ENCODE measurements at places on chromosomes 4 and X.

DNA sequence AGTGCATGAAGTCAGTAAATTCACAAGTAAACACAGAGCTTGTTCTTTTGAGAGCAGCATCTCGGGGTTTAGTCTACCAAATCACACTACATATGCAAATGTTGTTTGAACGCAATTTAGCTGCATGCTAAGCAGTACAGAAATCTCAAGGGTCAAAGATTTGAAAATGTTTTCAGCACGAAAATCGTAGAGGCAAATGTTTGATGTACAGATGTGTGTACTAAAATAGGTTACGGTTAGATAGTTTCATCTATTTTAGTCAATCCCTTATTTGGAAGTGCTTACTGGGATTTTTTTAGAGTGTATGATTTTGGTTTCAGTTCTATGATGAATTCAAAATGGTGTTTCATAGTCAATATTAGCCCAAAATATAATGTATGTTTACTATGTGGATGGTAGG lies 1928.2 kb upstream of the TENM3 start:
- DNase-seq: no peak

- DNase-seq: no peak
Observed at GRCh38 chr4:90162566-90162965, 35.4 kb downstream of the CCSER1 start.

- no peak for DNase-seq
Observed at GRCh38 chr4:4296283-4296846, 6.3 kb downstream of the ZBTB49 start.

- DNase-seq: no peak
Observed at GRCh38 chr4:29927895-29928294, 792.3 kb upstream of the PCDH7 start.

DNA sequence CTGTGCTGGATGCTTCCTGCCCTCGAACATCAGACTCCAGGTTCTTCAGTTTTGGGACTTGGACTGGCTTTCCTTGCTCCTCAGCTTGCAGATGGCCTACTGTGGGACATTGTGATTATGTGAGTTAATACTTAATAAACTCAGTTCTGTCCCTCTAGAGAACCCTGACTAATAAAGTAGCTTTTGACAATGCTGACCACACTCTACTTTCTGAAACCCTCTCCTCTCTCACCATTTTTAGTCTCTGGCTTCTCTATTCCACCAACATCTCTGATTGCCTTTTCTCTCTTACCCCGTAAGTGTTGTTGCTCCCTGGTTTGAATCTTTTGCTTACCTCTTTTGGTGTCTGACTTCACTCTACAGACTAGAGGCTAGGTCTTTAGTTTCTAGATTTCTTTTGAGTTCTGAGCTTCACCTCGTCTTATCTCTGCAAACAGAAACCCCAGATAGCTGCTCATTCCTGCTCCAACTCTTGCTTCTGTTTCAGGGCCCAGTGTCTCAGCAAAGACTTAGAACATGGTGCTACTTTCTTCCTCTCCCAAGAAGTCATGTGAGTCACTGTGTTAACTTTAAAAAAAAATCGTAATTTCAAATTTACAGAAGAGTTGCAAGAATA lies 11.4 kb downstream of the TMSB4X start:
- no peak for DNase-seq

DNA sequence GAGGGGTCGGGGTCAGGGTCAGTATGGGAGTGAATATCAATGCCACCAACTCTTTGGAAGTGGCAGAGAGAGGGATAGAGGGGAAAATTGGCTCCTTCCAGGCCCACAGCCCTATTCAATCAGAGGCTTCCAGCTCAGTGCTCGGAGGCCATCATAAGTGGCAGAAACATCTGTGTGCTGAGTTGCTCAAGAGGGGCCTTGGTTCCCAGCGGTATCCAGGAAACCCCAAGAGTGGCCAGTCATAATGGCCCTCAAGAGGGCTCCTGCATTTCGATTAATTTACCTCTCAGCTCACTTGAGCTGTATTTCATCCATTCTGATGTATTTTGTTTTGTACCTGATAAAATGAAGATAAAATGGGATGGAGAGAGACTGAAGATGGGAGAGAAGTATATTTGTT lies 154.3 kb upstream of the EOLA2 start:
- DNase-seq: no peak

DNA sequence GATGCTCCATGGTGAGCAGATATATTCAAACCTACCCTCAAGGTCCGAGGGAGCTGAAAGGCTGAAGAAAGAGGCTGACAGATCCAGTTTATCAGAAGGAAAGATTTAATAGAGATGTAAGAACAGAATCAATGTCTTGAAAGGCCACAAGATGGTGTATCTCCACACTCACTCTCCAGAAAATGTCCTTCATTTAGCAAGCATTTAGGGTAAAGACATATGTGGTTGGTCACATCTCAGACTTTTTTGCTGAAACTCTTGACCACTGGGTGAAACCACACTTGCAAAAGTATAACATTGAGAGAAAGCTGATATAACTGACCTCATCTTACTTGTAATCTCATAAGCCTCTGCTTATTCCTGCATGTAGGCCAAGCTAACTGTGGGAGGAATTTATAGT lies 745.8 kb upstream of the GALNTL6 start:
- no peak for DNase-seq

DNA sequence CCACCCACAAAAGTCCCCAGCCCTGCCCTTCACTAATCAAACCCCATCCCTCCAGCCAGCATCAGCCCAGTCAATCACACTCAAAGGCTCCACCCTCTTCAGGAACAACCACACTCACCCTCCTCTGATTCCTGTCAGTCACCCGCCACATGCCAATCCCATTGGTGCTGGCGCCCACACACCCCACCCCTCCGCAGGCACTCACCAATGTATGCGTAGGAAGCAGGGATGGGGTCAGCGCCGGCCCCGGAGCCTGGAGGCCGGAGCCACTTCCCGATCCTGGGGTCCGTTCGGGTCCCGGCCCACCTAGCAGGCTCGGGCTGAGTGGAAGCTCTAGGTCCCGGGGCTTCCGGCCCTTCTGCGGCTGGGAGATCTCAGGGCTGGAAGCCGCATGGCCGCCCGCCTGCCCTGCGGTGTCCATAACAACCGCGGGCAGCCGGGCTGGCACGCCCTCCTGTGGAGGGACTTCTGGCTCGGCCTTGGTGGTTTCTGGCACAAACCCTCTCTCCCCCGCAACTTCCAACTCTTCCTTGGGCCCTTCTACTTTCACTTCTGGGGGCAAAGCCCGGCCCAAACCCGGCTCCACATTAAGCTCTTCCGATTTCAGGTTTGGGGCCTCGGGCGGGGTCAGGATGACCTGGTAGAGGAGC lies 7.9 kb upstream of the CFP start:
- DNase-seq: peak; percentile 41

- DNase-seq: no peak
Observed at GRCh38 chr4:148693913-148694649, 251.9 kb upstream of the NR3C2 start.

GRCh38 chr4:141884070-141884469 lies 247.7 kb downstream of the IL15 start:
- DNase-seq: no peak

DNA sequence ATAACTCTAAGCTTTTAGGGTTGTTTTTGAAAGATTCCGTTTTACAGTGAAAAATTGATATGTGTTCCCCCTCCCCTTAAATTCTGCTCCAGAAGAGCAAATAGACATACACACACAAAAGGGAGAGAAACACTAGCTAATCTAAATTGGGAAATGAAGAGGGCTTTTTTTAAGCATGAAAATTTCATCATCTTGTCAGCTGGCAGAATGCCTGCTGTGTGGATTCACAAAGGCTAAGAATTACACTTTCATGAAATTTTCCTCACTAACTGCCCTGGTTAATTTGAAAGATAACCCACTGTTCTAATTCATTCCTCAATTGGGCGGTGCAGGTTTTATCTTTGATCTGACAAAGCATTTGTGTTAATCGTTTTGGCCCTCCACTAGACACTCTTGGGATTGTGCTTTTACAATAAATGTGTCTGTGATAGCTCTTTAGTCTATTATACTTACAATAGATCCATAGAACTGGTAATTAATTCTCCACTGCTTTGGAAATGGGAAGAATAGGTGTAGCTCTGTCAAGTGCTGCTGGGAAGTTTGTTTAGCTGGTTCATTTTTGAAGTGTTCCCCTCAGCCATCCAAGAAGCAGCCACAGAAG lies 152.9 kb downstream of the POLA1 start:
- no peak for DNase-seq

DNA sequence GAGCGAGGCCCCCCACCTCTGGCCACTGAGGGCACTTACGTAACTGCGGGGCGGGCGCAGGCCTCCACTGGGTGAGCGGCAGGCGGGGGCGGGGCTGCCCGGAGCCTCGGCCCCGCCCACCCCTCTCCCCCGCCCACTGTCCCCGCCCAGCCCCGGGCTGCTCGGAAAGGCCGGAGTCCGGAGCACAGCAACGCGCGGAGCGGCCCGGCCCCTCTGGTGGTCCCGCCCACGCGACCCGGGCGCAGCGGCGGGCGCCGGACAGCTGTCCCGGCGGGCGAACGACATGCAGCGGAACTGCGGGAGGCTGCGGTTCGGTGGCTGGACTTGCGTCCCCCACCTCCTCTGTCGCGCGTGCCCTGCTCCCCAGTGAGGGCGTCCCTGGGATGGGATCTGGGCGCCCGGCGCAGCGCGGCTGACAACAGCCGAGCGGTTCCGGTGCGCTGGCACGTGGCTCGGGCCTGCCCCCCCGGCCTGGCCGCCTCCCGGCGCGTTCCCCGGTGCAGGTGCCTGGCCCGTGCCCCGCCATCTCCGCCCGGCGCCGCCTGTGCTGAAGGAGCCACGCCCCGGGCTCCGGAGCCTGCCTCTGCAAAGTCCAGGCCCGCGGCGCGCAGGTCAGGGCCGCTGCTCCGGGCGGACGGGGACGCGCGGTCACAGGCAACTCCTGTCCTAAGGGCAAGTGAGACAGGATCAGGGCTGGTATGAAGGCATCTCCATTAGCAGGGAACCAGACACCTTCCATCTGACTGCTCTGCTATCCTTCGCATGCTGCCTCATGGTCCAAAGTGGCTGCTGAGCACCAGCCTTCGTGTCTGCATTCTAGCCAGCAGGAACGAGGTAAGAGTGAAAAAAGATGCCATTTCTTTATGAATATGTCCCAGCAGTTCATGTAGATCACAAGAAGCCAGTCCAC lies 21.8 kb upstream of the JAKMIP1 start:
- DNase-seq: no peak

DNA sequence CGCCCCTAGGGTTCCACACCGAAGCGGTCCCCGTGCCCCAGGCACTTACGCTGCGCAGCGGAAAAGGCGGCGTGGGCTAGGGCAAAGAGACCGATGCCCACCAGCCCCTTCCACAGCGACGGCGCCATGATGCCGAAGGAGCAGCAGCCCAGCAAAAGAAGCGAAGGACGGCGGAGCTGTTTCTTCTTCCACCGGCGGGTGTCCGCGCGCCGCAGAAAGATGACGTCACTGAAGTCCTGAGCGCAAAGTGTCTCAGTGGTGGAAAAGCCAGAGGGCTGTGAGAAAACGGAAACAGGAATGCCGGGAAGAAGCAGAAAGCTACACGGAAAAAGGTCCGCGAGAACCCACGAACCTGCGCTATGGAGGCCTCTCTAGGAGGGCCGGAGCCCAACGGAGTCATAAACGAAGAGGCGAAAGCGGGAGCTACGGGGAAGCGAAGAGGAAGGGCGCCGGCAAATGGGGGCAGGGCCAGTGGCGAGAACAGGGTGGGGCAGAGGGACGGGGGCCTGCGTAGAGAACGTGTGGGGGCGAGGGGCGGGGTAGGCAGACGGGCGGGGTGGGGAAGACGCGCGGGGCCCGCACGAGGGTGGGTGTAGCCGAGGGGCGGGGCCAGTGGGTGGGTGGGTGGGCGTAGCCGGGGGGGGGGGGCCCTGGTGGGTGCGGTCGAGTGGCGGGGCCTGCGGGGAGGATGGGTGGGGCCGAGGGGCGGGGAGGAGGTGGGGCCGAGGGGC lies at the start of gene MMGT1:
TSS of gene MMGT1 (minus strand) at position 441 of the 731 bp plus-strand sequence. CDS start at position 128, 313 bp downstream.
- DNase-seq: peak; percentile 76

GRCh38 chr4:148633720-148634119 lies 191.5 kb upstream of the NR3C2 start:
- DNase-seq: no peak

GRCh38 chrX:41110801-41111625 lies 25.8 kb downstream of the USP9X start:
- DNase-seq: no peak

DNA sequence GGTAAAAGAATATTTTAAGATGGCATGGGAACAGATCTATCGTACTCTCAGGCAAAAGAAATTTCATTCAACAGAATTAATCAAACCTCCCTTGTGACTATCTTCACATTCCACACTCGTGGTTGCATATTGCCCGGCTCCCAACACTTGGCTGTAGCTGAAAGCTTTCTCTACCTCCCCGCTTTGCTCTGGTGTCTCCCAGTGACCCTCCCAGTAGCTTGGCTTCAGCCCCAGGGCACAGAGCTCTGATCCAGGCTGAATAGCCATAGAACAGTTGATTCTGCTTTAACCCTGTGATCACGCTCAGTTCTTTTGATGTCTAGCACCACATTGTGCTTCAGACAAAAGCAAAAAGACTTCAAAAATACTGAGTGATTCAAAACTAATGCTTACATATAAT lies 24.6 kb downstream of the SLC7A11 start:
- no peak for DNase-seq

DNA sequence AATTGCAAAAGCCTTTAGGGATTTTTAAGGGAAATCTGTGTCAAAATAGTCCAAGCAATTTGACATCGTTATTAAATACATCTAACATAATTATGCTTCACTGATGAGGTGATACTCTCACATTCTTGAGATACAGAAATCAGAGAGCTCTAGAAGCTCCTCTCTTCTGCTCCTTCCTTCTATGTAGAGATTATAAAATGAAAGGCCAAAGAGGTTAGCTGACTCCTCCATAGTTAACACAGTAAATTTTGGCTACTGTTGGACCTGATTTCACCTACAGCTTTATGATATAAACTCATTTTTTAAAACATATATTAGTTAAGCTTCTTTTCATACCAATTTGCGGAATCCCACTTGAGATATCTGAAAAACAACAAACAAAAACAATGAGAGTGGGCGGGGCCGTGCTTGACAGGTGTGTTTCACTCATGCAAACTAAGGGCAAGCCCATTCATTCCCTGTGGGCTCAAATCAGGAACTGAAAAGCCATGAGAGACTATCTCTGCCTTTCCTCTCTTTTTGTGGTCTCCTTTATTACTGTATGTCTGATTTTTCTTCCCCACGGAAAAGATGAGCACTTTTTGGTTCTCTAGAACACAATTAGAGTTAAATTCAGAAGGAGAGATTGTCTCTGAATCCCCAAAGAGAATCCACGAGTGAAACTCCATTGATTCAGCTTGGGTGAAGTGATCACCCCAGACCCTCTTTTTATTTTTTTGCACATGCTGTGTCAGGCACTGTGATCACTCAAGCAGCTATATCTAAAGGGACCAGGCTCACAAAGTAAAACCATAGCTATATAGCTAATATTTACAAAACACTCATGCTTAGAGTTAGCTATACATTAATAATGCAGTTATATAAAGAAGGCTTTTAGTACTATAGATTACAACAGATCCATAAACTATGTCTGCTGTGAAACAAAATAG lies 566.3 kb downstream of the IL15 start:
- DNase-seq: no peak

- DNase-seq: no peak
Observed at GRCh38 chr4:72568959-72569718, at the start of gene ADAMTS3. ADAMTS3 (minus strand) TSS chr4:72569221; CDS start chr4:72568762, 459 bp downstream.

DNA sequence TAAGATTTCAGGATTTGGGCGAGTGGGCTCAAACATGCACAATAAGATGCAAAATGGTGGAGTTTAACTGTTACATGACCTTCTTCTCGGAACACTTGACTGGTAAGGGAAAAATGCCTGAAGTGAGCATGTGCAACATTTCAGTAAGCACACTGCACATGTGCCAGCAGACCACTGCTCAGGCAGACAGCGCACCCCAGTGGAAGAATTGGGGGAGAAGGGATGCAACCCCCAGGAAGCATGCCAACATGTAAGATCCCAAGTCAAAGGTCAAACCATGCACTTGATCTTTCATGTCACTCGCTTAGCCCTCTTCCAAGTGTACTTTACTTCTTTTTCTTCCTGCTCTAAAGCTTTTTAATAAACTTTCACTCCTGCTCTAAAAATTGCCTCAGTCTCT lies 256.3 kb downstream of the CENPC start:
- peak; percentile 29 for DNase-seq

All from activated CD4-positive, alpha-beta T cell treated with anti-CD3 and anti-CD28 coated beads, Interleukin-2, amount 50 U/mL, for 16 hours (primary cell).